Left cardiac atrium (tissue), 4 donors: ENCODE measurements at places on chromosomes 11 and 22.

GRCh38 chr11:123588117-123588863 is 66.1 kb downstream of the SCN3B start:
- no peak for DNase-seq

DNA sequence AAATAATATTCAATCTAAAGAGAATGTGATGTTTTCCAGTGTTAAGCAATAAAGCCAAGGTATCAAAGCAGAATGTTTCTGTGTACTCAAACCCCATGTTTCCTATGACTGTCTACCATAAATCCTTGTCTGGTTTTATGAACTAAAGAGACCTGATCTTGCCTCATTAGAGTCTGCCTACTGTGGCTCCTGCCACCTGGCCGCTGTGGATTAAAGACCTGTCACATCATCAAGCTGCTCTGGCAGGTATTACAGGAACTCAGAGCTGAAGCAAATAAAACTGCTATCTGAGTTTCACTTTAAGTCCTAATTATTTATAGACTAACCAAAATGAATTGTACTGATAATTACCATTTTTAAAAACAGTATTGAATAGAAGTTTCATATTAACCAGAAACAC is 207.8 kb upstream of the CCDC90B start:
- DNase-seq = no peak

- DNase-seq = no peak
Observed at GRCh38 chr11:69470793-69471728, 10.4 kb upstream of the LINC01488 start.

- DNase-seq = no peak
Observed at GRCh38 chr11:73866095-73866579, 10.5 kb downstream of the COA4 start.

DNA sequence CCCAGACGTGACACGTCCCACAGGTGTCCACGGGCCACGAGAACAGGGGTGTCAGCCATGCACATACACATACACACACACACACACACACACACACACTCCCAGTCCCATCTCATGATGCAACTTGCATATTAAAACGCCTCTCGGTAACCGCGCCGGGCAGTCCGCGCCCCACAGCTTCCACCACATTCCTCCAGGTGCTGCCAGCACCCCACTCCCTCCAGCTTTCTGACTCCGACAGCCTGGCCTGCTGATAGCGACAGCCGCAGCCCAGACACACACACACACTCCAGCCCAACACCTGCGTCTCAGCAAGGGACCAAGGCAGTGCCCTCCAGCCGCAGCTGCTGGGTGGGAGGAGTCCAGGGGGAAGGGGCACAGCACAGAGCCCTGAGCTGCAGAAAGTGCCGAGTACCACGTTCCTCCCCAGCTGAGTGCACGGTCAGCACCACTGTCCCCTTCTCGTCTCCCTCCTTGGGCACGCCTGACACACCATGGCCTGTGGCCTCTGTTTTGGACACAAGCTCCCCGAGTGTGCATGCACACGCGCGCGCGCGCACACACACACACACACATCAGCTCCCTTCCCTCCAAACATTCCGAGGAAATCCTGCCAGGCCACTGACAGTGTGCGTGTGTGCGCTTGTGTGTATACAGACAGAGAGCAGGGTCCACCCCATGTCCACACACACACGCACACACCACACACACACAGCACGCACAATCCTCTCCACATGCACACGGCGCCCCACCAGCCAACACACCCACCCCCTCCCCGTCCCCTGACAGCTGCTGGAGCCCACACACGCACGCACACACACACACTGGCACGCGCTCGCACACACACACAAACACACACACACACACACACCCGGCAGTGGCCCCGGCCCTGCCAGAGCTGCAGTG is 1.2 kb downstream of the ELFN2 start:
- no peak for DNase-seq

DNA sequence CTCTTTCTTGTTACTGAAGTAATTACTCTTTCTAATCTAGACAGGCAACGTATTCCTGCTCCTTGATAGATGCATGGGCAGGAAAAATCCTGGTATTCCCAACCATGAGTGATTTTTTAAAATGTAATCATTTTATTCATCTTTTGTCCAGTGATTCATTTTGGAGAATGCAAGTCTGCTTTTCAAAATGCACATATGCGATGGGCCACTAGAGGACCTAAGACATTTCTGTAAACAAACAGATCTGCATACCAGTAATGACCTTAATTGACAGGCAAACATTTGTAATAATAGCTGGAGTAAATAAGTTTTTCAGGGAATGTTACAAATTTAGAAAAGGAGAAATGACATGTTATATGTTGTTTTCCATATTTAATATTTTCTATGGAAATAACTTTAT is 1167.6 kb downstream of the JRKL start:
- no peak for DNase-seq

DNA sequence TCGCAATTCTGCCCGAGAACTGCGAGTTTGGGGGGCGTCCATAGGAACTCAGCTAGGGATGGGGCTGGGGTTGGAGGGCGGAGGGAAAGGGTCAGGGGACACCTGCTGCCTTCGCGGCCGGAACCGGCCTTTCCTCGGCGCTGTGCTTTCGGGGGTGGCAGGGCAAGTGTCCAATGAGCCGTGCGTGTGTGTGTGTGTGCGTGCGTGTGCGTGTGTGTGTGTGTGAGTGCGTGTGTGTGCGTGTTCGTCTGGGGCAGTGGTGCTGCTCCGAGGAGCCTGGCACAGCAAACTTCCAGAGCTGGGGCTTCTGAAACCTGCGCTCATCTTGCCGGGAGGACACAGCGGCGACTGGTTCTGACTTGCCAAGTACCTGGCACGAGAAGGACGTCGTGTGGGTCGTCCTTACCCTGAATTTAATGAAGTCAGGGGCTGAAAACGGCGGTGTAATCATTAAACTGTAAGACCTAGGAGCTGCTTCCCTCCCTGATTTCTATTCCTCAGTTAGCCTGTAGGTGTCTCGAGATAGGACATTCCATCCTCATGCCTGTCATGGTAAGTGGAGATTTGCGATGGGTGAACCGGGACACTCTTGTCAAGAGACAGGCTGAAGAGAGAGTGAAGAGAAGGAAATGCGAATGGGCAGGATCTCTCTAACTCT is 27.0 kb upstream of the AMOTL1 start:
- peak; percentile 45 for DNase-seq

- DNase-seq = no peak
Observed at GRCh38 chr22:40726514-40726913, 47.2 kb downstream of the MCHR1 start.

DNA sequence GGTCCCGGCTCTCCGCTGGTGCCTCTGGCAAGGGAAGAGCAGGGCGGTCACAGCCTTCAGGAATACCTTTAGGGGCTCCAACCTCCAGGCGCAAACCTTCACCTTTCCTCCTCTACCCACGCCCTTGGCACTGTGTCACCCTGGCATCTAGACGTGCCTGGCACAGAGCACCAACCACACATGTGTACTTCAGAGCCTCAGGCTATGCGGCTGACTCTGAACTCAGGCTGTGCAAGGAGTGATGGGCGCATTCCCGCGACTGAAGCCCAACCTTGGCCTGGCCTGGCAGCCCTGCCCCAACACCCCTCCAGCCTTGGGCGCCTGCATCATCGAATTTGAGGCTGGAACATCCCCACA is 11.4 kb downstream of the SCARF2 start:
- DNase-seq = no peak

DNA sequence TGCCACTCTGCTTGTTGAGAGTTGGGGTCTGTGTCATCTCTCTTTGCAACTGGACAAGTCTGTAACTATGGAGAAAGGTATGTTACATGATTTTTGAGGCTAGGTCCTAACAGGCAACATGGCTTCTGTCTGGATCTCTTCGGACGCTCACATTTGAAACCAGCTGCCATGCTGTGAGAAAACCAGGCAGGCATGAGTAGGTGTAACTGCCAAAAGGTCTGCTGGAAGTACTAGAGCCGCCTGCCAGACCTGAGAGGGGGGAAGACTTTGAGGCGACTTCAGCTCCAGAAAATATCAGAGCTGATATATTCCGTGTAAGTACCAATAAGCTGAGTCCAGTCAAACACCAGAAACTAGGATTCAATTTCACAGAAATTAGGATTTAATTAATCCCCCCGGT is 579.5 kb downstream of the LRRC4C start:
- no peak for DNase-seq

DNA sequence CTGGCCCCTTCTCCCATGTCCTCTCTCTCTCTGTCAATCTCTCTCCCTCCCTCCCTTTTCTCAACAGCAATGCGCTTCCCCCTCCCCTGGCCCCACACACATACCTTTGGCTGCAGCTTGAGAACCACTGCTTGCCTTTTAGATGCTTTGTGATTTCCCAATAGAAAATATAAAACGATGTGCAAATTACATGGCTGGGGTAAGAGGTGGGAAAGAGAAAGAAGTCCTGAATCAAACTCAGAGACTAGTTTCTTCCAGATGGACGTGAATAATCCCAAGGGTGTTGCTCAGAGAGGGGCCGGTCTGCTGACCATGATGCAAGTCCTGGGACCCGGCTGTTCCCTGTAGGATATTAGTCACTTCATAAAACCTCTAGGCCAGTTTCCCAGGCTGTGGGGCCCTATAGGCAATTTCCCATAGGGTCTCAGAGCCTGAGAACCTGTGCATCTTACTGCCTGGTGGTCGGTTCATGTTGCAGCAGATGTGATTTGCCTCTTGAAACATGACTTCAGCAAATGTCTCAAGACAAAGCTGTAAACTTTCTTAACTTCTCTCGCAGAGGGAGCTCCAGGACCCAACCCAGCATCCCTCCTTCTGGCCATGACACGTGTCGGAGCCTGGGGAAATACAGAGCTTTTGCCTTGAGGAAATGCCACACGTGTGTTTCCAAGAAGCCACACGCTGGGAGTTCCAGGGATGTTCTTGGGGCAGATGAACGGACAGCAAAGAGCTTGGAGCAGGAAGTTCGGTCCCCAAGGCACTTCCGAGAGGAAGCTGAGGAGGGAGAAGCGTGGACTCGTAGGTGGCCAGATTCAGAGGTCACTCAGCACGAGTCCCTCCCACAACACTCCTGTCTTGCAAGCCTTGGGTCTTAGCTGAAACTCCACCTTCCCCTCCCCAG is 34.5 kb upstream of the ETS1 start:
- DNase-seq = no peak

DNA sequence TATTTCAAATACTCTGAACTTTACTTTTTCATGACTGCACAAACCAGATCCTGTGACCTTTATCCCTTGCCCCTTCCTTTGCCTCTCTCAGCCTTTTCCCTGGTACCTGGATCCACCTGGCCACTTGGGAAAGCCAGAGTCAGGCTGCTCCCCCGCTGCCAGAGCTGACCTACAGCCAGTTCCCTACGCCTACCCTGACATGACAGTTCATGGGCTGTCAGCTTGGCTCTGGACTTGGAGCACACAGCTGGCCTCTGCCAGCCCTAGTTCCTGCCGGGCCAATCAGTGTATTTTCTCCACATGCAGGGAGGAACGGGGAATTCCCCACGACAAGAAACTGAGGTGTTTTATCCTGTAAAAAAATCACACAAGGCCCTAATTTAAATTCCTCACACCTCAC is 382.6 kb downstream of the INSC start:
- DNase-seq = no peak

- DNase-seq = no peak
Observed at GRCh38 chr11:113623114-113623513, 83.0 kb downstream of the TMPRSS5 start.

- no peak for DNase-seq
Observed at GRCh38 chr11:6656936-6657335, 1.3 kb upstream of the DCHS1 start.

DNA sequence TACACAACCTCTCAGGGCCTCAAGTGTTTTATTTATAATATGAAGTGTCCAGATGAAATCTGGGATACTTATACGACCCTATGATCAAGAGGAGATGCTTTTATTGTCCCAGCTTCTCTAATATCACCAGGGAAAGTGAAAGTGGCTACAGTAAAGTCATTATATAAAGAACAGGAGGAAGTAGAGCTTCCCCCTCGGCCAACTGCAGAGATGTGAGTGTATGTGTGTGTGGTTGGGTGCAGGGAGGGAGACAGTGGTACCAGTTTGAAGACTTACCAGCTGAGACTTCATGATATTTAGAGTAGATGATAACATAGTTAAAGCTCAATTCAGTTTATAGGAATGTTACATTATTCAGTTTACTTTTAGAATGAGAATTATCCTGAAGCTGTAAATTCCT is 373.6 kb upstream of the DDI1 start:
- DNase-seq = no peak

- no peak for DNase-seq
Observed at GRCh38 chr11:103994094-103994493, 42.3 kb upstream of the DDI1 start.

GRCh38 chr11:70099578-70100279 is 21.6 kb downstream of the ANO1 start:
- no peak for DNase-seq

GRCh38 chr22:47307822-47308221 is 545.4 kb downstream of the TBC1D22A start:
- DNase-seq = no peak

DNA sequence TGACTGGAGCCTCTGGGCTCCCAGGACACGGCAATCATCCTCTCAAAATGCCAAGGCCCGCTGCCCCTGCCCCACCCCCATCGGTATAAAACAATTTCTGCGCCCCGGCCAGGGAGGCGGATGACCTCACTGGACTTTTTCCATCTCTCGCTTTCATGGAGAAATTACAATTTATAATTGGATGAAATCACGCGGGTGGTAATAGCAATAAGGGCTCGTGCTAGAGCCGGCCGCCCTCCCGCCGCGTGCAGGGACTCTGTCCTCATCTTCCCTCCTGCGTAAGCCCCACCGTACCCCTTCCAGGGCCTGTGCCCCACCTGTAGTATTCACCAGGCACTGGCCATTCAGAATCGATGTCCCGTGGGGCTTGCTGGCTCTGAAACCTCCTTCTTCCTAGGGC is 64.5 kb downstream of the MACROD1 start:
- no peak for DNase-seq
